ENCODE measurements at places on chromosomes 5 and 9.

DNA sequence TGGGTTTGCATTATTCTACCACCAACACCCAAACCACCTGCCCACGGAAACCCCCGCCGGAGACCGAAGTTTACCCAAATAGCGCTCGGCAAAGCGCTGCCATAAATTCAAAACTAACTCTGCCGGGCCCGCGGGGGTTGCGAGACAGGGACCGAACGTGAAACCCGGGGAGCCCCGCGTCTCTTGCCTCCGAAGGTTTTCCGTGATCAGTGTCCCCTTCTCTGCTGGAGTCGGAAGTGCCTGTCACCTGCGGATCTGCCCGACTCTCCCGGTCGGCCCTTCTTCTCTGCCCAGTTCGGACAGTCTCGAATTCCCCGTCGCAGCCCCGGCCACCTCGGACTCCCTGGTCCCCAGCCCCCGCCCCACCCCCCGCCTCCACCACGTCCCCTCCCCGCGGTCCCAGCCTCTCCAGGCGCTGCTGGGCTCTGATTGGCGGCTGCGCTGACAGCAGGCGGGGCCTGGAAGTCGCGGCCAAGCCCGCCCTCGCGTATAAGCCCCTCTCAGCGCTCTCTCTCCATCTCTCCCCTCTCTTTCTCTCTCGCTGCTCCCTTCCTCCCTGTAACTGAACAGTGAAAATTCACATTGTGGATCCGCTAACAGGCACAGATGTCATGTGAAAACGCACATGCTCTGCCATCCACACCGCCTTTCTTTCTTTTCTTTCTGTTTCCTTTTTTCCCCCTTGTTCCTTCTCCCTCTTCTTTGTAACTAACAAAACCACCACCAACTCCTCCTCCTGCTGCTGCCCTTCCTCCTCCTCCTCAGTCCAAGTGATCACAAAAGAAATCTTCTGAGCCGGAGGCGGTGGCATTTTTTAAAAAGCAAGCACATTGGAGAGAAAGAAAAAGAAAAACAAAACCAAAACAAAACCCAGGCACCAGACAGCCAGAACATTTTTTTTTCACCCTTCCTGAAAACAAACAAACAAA, at the start of gene RORB:
Gene RORB (plus strand): TSS at position 517 of the 929 bp plus-strand sequence. CDS start 642 bp downstream, outside the sequence.
- peak; percentile 47 for DNase-seq

DNA sequence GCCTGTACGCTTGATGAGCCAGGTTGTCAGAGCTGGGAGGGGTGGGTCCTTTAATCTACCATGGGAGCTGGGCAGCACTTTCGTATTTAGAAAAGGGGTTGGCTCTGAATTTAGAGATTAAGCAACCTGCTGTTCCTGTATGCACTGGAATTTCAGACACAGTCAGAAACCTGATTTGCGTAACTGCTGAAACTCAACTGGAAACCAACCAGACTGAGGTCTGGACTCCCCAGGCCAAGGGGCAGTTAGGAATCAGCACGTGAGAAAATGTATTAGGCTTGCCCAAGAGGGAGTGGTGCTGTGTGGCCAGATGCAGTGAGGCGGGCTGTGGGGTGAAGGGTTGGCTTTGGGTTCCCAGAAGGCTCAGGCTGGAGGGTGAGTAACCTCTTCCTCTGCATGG, 235.0 kb downstream of the GOLPH3 start:
- DNase-seq, result no peak

DNA sequence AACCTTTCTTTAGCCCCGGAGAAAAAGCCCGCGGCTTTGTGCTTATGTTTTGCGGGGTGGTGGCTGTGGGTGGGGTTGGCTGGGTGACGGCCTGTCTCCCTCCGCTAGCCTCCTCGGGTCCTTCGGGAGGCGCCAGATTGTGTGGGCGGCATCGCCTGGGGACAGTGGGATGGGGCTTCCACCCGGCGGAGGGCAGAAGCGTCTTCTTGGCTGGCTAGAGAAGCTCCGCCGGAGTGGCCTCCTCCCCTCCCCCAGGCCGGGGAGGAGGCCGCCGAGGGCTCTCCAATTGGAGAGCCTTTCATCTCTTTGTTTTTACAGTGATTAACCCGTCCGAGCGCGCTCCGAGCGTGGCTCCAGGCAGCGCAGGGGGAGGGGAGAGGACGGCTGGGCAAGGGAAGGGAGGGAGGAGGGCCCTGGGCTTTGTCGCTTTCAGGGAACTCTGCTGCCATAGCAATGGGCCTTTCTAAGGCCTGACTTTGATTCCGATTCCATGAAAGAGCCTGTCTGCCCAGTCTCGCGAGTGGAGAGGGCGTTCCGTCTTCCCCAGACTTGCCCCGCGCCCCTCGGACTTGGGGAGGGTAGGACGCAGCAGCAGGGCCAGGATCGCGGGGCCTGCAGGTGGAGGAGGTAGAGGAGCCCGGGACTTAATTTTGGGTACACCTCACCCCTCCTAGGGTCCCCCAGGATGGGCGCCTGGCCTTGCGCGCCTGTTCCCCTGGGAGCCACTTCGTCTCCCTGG, 36.7 kb upstream of the TIFAB start:
- peak; percentile 73 for DNase-seq

GRCh38 chr5:107257885-107258520, 412.7 kb downstream of the EFNA5 start:
- no peak for DNase-seq

- no peak for DNase-seq
Observed at GRCh38 chr9:71025201-71025600, 96.2 kb downstream of the TRPM3 start.

DNA sequence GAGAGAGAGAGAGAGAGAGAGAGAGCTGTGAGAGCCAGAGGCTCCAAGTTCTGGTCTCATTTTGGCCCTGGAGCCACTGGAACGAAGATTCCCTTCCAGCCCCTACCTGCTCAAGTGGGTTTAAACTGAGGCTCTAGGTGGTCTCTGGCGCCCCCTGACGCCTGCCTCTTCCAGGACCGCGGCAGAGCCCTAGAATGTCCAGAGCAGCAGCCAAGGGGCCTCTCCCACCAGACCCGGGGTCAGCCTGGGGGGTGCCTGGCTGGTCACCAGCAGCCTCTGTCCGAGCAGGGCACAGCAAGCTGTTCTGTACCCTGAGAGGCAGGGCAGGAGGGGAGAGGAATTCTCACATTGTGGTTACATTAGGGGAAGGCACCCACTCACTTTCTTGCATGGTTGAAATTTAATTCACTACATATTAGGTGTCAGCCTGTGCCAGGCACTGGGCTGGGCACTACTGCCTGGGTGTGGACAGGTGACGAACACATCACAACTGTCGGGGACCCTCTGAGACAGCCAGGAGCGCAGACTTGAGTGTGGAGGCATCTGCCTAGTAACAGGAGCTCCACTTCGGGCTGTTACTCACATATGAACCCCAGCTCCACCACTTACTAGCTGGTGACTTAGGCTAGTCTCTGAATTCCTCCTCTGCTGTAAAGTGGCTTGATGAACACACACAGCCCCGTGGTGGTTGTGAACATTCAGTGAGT, 44.5 kb downstream of the AMBP start:
- DNase-seq, result no peak

GRCh38 chr5:134585966-134586365, 46.7 kb downstream of the SAR1B start:
- DNase-seq, result no peak

DNA sequence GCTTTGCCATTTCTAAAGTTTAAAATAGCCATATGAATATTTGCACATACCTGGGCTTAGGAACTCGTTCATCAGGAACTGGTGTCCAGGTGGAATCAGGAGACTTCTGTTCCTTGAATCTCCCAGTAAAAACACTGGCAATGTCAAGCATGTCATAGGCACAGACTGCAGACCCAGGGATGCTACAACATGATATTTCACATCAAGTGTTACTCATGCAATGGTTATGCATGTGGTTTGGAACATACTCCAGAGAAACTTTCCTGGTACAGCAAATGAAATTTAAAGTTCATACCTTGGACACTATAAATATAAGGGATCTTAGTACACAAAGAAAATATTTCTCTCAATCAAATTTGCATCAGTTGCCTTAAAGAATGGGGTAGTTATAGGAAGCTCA, 92.2 kb downstream of the SEMA6A start:
- DNase-seq, result no peak

GRCh38 chr5:60519372-60519771, 180.6 kb downstream of the DEPDC1B start:
- no peak for DNase-seq

- no peak for DNase-seq
Observed at GRCh38 chr5:53575101-53575500, 14.7 kb downstream of the NDUFS4 start.

GRCh38 chr5:91074615-91075014, 308.5 kb downstream of the ARRDC3 start:
- no peak for DNase-seq

DNA sequence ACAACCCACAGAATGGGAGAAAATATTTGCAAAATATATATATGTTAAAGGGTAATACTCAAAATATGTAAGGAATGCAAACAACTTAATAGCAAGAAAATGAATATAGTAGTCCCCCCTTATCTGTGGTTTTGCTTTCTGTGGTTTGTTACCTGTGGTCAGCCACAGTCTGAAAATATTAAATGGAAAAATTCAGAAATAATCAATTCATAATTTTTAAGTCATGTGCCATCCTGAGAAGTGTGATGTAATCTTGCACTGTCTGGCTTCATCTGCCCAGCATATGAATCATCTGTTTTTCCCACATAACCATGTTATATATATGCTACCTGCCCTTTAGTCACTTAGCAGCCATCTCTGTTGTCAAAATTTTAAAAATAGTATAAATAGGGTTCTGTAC, 11.7 kb downstream of the CER1 start:
- DNase-seq, result no peak

DNA sequence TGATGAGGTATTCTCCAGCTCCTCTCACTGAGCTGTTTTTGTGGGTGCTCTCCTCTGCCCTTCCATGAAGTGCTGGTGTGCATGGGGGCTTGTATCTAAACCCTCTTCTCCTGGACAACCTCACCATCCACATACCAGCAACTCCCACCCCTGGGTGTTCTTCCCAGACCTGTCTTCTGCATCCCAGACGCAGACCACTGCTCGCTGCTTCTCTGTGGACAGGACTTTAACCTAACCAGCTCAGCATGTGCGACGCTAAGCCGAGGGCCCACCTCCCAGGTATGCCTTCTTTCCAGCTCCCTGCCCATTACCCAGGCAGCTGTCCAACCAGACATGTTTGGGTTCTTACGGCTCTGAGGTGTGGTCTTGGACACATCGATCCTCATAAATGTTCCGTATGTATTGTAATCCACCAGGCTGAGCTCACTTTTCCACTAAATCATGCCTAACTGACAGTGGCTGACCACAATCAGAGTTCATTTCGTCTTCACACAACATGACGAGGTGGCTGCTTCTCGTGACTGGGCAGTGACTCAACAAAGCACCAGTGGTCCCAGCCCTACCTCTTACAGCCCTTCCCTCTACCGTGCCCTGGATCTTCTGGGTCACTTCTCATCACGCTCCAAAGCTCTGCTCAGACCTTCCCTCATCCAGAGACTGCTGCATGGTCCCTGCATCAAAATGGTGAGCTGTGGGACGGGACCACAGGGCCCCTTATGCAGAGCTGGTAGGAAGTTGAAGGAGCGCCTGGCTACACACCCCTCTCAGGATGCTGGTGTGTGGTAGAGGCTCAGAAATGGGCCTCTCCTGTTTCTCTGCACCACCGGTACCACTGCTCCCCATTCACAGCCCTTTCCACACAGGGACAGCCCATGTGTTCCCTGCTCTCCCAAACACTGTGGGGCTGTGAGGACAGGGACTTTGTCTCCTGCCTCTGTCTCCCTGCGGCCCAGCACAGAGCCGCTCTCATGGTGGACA, 9.6 kb upstream of the PTGES2 start:
- no peak for DNase-seq

DNA sequence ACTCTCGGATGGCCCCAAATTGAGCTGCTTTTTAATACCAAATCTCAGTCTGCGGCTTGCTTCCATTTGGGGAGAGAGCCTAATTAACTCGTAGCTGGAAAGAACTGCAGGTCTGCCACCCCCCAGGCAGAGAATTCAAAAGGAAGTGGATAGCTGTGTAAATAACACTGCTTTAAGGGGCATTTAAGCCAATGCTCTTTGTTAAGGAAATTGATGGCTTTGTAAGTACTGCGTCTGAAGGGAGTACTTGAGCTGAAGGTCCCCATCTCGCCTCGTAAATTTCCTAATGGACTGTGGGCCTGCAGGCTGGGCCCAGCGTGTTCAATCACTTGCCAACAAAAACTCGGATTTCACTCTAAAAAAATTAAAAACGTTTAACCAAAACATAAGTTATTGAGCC, 132.7 kb downstream of the PAPPA start:
- no peak for DNase-seq

- no peak for DNase-seq
Observed at GRCh38 chr5:23606927-23607326, 99.5 kb downstream of the PRDM9 start.

DNA sequence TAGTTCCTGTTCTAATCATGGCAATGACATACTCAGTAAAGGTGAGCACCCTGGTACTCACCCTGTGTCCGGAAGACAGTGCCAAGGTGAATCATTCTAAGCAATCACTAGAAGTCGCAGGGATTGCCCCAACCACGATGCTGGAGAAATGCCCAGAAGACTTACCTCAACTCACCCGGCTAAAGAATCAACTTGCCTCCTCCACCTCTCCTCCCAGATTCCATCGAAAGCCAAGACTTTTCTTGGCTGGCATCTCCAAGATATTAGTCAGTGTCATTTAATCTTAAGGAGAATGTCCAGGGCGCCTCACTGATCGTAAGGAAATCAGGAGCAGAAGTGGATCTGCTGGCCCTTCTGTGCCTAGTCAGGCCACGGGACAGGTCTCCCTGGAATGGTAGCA, 204.9 kb downstream of the ERCC6L2 start:
- DNase-seq, result no peak

GRCh38 chr5:176733406-176734262, 76.7 kb upstream of the UNC5A start:
- no peak for DNase-seq

DNA sequence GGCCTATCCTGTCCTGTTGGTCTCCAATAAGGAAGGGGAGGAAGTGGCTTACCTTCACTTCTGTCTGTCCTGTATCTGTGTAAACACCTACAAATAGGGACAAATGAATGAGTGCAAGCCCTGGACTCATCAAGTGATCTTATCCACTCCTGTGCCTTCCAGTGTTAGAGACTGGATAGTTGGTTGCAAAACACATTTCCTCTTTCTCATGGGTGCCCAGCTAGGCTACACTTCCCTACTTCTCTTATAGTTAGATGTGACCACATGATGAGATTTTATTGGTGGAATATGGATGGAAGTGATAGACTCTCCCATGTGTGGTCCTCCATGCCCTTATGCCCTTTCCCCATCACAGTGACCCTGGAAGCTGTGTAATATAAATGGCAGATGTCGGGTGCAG, 16.9 kb upstream of the PFDN1 start:
- DNase-seq, result no peak

- peak; percentile 32 for DNase-seq
Observed at GRCh38 chr5:78269088-78269703, 25.3 kb downstream of the AP3B1 start.
